Fibroblast of skin of left biceps (primary cell): ENCODE measurements at places on chromosomes 13 and 19.

GRCh38 chr13:58566176-58566575, 934.6 kb downstream of the PCDH17 start:
- DNase-seq = no peak

GRCh38 chr13:72849571-72849970, 67.6 kb downstream of the PIBF1 start:
- DNase-seq = peak; percentile 6

- DNase-seq = no peak
Observed at GRCh38 chr13:77513719-77514335, 21.7 kb upstream of the SCEL start.

GRCh38 chr19:3387645-3388589, 21.5 kb downstream of the NFIC start:
- no peak for DNase-seq

DNA sequence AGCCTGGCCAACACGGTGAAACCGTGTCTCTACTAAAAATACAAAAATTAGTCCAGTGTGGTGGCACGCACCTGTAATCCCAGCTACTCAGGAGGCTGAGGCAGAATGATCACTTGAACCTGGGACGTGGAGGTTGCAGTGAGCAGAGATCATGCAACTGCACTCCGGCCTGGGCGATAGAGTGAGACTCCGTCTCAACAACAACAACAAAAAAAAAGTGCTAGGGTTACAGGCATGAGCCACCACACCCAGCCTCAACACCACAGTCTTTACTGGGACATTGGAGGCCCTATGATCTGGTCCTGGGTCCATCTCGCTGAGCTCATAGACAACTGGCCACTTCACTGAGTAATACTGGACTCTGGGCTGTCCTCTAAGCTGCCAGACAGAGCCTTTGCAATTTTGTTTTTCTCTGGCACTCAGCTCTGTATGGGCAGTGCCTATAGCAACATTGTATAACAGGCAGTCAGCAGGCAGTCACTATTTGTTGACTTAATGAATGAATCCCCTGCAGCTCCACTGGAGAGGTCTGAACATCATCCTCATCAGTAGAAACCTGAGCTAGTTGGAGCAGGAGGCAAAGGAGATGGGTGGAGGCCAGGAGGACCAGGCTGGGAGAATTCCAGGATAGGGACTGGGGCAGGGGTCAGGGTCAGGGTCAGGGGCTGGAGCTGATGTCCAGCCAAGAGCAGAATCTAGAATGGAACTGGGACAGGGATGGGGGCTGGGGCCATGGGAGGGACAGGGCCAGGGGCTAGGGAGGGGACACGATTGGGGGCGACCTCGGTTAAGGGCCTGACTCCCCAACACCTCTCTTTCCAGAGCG, 8.1 kb downstream of the BLOC1S3 start:
- DNase-seq = no peak

- no peak for DNase-seq
Observed at GRCh38 chr19:55165952-55166529, 372 bp downstream of the DNAAF3 start.

GRCh38 chr13:29935309-29935981, 85.0 kb upstream of the UBL3 start:
- no peak for DNase-seq

- DNase-seq = no peak
Observed at GRCh38 chr13:110408286-110408685, 101.2 kb downstream of the COL4A2 start.

DNA sequence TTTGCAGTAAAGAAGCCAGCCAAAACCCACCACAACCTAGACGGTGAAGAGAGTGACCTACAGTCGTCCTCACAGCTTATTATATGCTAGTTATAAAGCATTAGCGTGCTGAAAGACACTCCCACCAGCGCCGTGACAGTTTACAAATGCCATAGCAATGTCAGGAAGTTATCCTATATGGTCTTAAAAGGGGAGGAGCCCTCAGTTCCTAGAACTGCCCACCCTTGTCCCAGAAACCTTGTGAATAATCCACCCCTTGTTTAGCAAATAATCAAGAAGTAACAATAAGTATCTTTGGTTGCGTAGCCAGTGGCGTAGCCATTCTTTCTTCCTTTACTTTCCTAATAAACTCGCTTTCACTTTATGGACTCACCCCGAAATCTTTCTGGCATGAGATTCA, 227.9 kb upstream of the ARGLU1 start:
- DNase-seq = no peak

DNA sequence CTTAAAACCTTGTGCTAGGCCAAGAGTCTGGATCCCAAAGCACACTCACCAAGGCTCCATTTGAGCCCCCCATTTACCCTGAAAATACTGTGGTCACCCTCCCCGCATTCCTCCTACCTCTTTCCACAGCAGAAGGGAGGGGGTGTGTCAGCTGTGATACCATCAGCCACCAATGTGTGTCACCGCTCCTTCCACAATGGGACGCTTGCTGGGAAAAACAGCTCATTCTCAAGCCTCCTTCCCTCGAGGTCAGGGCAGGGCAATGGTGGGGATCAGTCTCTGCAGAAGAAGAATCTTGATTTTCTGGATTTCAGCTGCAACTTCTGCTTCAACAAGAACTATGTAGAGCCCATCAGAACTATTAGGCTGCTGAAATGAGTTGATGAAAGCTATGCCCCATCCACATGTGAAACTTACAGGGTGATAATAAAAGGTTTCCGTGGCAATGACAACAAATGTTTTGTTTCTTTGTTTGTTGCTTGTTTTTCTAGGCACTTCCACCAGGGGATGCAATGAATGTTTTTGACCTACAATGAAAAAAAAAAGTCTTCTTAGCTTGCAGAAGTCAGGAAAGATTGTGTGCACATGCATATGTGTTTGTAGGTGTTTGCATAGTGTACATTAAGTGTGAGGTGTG, 26.4 kb upstream of the ZNF507 start:
- no peak for DNase-seq

GRCh38 chr19:10145031-10145430, 25.3 kb upstream of the EIF3G start:
- no peak for DNase-seq

- no peak for DNase-seq
Observed at GRCh38 chr19:3094601-3095440, 659 bp downstream of the GNA11 start.

- peak; percentile 19 for DNase-seq
Observed at GRCh38 chr13:80499536-80500290, 158.8 kb upstream of the SPRY2 start.

- no peak for DNase-seq
Observed at GRCh38 chr19:30022659-30023058, 80.6 kb downstream of the URI1 start.

DNA sequence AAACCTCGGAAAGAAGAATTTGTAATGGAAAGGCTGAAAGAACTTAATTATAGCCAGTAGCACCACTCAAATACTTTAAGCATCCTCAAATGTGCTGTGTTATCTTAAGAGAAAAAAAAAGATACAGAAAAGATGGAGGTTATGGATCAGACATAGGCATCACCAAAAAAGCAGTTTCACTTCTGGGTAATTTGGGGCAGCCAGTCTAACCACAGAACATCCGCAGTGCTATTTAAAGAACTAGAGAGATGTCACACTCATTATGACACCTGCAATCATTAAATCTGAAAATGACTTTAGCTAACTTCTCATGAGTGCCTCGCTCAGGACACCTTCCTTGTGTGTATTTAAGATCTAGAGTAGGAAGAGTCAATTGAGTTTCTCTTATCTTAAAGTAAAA, 211.8 kb downstream of the RBM26 start:
- no peak for DNase-seq

DNA sequence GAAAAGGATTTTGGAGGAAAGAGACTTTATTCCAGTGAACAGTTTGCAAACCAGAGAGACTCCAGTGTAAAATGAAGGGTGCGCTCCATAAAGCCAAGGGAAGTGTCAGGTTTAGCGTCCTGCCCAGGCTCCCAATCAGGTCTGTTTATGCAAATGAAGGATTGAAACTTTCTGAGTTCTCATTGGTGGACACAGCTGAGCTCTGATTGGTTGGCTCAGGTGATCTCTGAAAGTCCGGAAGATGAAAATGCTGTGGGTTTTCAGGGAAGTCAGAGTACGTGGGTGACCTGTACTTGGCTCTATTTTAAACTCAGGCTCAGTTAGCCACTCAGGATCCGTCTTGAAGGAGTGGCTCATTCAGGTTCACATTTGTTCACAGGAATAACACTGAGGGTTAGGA, 28.7 kb upstream of the CD33 start:
- no peak for DNase-seq

- no peak for DNase-seq
Observed at GRCh38 chr13:39510316-39510695, 92.7 kb downstream of the LHFPL6 start.
